ENCODE measurements at places on chromosomes 4 and X.

- peak; percentile 90 for DNase-seq
Observed at GRCh38 chr4:40335525-40335894, 377 bp downstream of the CHRNA9 start.

- no peak for DNase-seq
Observed at GRCh38 chr4:950136-951020, 18.1 kb downstream of the TMEM175 start.

DNA sequence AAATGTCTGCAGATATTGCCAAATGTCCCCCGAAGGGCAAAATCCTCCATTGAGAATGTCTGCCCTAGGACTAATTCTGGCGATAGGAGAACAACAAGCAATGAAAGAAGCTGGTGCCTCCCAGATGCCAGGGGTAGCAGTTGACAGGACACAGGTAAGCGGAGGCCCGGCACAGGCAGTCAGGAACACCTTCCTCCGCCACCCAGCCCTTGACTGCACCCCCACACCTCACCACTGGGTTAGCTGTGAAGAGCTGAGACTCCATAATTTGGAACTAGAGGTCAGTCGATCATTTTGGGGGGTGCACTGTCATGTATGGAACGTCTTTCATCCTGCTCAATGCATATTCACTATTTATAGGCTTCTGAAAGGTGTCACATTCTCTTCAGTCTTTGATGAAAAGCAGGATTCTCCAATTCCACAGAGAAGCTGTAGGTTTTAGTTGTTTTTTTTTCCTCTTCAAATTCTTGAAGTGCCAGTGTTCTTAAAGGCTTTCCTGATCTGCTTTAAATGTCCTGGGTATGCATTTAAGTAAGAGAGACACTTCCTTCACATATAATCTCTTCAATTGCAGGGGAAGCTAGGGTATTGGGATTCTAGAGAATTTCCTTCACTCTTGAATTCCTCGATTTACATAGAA is 111.6 kb upstream of the ZFP42 start:
- no peak for DNase-seq

- DNase-seq: no peak
Observed at GRCh38 chr4:11534623-11535302, 106.1 kb upstream of the HS3ST1 start.

GRCh38 chr4:113147498-113148111 is 98.2 kb downstream of the ANK2 start:
- no peak for DNase-seq

DNA sequence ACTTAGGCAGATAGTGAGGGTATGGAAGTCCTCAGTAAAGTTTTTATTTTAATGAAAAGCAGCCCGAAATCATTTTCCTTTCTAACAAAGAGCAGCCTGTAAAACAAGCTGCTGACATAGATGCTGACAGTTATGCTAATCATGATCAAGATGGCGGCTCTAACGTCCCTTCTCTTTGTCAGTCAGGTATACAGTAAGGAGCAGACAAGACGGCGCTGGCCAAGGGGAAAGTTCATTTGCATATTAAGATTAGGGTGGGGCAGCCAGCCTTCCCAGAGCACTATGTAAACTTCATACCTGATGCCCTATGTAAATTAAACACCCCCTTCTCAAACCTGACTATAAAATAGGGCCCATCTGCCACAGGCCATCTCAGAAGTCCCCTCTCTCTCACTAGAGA is 76.9 kb downstream of the MAGEB10 start:
- DNase-seq: no peak

- DNase-seq: no peak
Observed at GRCh38 chr4:150547154-150547838, 34.7 kb upstream of the MAB21L2 start.

DNA sequence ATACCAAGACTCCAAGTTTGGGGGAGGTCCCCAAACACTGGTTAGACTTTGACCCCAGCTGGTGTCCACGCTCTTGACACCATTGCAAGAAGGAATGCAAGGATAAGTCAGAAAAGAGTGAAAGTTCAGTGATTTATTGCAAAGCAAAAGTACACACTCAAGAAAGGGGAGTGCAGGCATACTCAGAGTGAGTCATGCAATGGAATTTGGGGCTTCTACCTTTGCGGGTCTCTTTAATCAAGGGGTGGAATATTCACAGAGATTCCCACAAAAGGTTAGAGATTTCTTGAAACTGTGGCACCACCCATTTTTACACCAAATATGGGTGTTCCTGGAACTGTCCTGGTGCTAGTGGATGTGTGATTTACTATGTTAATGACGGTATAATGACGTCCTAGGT is 5.2 kb upstream of the SMIM10L2A start:
- DNase-seq: no peak

GRCh38 chr4:189293459-189293858 is 647.2 kb upstream of the FRG1 start:
- DNase-seq: no peak

DNA sequence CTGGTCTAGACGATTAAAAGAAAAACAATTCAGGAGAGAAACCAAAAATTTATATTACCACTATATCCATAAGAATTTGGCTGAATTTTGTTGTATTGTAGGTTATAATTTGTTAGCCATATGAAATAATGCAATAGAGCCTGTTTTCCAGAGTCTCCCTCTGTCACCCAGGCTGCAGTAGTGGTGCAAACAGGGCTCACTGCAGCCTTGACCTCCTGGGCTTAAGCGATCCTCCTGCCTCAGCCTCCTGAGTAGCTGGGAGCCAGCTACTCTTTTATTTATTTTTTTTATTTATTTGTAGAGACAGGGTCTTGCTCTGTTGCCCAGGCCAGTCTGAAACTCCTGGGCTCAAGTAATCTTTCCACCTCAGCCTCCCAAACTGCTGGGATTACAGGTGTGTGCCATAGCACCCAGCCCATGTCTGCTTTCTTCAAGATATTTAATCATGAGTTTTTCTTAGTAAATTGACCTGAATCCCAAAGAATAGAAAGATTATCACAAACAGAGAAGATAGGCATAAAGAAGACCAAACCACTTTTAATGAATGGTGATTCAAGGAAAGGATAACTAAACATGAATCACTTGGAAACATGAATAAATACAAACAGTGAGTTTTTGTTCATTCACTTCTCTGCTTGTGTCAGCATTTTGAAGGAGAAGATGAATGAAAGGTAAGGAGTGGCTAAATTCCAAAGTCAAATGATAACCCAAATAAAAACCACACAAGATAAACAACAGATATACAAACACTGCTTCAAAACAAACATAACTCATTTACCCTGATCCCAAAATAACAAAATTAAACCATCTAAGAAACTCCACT is 82.1 kb downstream of the PPP3CA start:
- DNase-seq: no peak

- no peak for DNase-seq
Observed at GRCh38 chr4:188012426-188012945, 16.9 kb downstream of the ZFP42 start.

- DNase-seq: no peak
Observed at GRCh38 chr4:5883916-5884315, 9.0 kb downstream of the CRMP1 start.

DNA sequence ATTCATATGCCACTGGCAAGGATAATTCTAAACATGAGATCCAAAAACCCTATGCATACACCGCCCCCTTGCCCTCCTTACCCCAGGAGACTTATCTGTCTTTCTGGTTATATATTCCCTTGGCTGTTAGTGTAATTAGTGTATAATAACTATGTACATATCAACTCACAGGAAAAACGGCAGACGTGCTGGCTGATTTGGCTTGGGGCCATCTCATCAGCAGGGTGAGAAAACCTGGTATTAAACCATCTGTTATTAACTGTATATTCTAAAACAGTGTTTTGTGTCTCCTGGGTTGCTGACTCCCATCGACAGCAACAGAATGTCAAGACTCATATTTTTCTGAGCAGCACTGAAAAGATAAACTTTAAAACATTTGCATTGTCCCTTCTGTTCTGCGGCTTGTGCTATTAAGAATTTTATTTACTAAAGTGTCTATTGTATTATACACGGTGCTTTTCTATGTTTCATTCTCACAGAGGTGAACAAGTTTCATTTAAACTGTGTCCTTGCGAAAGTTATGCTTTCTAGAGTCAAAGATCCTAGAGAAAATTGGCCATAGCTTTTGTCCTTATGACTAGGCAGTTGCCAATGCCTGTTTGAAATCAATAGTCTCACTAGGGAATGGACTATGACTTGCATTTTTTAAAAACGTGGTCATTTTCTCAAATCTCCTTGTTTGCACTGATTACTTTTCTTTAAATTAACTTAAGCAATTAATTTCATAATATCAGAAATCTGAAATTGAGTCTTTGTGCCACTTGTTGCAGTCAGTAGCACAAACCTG is 211.5 kb upstream of the MID1 start:
- DNase-seq: no peak

DNA sequence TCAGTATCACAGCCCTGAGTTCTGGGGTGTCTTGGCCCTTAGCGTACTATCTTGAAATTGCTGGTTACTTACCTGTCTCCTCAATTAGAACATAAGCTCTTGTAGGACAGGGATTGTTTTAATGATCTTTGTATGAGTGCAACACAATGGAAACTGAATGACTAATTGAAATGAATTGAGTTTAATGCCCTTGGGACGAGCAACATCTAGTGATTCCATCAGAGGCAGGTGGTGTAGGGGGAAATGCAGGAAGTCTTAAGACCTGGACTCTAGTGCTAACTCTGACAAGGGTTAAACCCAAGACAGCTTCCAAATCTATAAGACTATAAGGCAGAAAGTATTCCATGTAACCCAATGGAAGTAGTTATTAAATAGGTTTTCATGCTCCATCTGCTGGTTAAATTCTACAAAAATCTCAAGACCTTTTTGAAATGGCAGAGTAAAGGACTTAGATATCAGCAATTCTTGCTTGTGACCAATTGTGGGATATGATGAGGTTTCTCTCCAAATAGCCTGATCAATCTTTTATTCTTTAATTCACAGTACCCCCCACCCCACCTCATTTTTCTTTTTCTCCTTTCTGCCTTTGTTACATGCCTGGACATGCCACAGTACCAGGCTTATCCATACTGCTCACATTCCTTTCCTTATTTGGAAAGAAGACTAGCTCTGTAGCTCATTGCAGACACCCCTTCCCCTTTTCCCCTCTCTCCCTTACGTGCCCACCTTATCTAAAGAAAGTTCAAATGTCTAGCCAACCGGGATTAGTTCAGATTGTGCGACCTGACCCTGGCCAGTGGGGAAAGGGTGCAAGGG is 340.8 kb downstream of the PAPSS1 start:
- peak; percentile 53 for DNase-seq

DNA sequence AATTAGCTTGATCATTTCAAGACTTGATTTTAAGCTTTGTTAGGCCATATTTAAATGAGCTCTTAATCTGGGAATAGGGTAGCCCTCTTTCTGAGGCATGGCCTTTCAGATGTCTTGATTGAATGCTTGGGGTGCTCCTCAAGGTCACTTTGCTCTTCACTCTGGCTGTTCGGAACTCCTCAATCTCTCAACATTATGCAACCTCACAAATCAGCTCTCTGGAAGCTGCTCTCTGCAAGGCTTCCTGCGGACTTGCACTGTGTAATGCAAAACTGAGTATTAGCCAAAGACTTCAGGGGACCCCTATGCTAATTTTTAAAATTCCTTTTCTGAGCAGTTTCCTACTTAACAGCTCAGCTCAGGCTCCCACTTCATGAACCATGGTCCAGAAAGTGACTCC is 398.3 kb downstream of the PRDM5 start:
- no peak for DNase-seq

- DNase-seq: no peak
Observed at GRCh38 chrX:36501169-36501702, 506.9 kb upstream of the FAM47C start.

DNA sequence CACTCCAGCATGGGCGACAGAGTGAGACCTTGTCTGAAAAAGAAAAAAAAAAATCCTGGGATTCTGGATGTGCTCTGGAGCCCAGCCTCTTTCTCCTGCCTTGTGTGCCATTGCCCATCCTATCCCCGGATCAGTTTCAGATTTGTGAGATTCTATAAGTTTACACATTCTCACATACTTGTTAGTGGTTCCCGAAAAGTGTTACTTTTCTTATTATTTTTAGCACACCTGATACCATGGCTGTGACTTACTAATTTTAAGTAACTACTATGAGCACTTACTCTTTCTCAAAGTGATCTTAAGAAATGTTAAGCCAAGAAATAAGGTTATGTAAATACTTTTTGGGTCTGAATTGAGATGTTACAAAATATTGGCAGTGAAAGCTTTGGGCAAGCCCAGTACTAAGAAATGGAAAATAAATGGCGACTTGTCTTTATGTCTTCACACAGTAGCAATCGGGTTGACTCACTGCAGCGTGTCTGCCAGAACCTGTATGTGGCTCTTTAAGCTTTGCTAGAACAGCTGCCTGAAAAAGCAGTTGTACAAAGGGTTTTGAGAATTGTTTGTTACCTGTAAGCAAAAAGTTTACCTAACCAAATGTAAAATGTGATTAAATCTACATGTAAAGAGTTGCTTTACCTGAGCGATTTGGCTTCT is 118.7 kb downstream of the KLHL8 start:
- no peak for DNase-seq

DNA sequence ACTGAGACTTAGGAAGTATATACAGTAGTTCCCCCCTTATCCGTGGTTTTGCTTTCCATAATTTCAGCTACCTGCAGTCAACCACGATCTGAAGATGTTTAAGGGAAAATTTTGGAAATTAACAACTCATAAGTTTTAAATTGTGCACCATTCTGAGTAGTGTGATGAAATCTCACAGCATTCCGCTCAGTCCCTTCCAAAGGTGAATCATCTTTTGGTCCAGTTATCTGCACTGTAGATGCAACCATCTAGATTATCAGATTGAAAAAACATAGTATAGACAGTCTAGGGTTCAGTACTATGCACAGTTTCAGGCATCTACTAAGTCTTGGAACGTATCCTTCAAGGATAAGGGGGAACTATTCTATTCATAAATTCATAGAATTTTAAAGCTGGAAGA is 109.0 kb downstream of the ANXA3 start:
- DNase-seq: peak; percentile 37

- peak; percentile 98 for DNase-seq
Observed at GRCh38 chr4:170027181-170027829, 1.1 kb upstream of the MFAP3L start.

DNA sequence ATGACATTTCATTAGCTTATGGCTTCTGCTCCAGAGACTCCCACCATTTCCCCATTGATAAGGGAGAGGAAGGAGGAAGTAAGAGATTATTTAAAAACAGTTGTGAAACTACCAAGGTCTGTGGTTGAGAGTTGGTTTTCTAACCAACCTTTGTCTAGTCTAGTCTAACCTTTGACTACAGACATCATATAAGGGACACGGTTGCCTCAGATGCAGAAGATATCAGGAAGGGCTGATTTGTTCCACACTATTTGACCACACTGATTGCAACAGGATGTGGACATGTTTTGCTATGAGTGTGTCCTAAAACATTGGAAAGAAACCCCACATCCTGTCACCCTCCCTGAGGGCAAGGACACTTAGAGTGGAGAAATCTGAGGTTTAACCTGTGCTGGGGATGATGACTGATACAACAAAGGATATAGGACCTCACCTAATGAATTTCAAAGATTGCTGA is 53.0 kb downstream of the COQ2 start:
- DNase-seq: peak; percentile 40

GRCh38 chr4:151901631-151902030 is 140.8 kb upstream of the GATB start:
- no peak for DNase-seq
